ENCODE measurements at places on chromosomes 7 and 10. TPM values are rescaled to one million over a fixed set of nuclear protein-coding genes. Genes with fewer than 3 reads are reported as not detected.

Gene STK32C
- total RNA-seq = 14.1 TPM

Gene RBP3
- total RNA-seq = not detected

Gene TMEM270
- total RNA-seq = not detected

Gene FAM131B
- total RNA-seq = 0.53 TPM
